ENCODE measurements at places on chromosomes 3 and 15. TPM values are rescaled to one million over a fixed set of nuclear protein-coding genes. Genes with fewer than 3 reads are reported as not detected.

The ALPK3 gene
- 0.22 TPM for total RNA-seq

The HCLS1 gene
- 306 TPM for total RNA-seq

The IFT80 gene
- 36.2 TPM for total RNA-seq

The THAP10 gene
- not detected for total RNA-seq

DNA sequence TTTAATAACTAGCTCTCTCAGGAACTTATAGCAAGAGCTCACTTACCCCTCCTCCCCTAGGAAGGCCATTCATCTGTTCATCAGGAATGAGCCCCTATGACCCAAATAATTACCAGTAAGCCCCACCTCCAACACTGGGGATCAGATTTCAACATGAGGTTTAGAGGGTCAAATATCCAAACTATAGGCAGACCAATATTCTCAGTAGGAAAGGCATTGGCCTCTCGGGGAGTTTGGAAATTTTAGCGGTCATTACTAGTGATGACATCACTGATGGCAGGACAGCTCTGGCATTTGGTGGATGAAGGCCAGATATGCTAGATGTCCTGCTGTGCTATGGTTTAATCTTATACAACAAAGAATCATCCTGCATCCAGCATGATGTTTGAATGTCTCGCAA, 15.2 kb upstream of the CD47 start:
- no peak overlapping the region for H3K4me3 ChIP-seq
- no peak for DNase-seq
- no peaks in the 10 kb centered on the region for H3K27me3 ChIP-seq
- no peaks in the 10 kb centered on the region for H3K36me3 ChIP-seq

DNA sequence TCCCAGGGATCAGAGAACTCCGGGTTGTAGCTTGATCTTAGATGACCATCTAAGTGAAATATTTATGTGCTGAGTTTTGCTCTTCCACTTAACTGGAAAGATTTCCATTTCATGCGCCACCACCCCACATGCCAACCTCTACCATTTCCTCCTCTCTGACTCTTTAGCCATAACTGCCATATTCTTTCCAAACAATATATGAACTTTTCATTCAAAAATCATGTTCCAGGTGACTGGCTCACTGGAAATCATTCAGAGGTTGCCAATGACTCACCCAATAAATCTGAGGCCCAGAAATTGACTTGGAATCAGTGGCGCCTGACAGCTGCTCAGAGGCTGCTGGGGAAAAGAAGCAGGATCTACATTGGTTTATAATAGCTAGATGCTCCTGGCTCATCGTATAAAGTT, 31.6 kb upstream of the FAM174B start:
- no peak for DNase-seq
- H3K27me3 ChIP-seq: no peaks in the 10 kb centered on the region
- no peak overlapping the region for H3K27ac ChIP-seq
- no peak overlapping the region for H3K4me3 ChIP-seq
- H3K36me3 ChIP-seq: no peaks in the 10 kb centered on the region

DNA sequence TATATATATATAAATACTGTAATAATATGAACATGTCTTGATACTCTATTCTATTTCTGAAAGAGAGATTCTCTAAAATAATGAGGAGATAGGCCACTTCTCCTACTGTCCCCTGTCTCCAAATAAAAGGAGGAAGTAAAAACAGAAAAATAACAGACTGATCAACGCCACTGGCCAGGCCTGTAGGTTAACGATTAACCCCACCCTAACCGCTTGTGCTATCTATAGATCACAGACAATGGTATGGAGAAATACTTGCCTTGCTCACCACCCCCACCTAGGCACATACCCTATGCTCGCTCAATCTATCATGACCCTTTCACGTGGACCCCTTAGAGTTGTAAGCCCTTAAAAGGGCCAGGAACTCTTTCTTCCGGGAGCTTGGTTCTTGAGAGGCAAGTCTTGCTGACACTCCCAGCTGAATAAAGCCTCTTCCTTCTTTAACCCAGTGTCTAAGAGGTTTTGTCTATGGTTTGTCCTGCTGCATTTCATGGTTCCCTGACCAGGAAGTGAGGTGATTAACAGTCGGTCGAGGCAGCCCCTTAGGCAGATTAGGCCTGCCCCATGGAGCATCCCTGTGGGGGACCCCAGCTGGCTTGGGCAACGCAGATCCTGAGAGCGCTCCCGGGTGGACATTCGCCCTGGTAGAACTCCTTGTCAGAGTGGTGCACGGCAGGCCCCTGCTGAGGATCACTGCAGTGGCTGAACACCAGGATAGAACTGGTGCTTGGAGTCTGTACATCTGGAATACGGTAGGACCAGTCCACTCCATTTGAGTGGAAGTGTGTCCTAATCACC, 521.8 kb upstream of the CNTN3 start:
- H3K4me3 ChIP-seq: no peak overlapping the region
- DNase-seq: no peak
- H3K27ac ChIP-seq: no peak overlapping the region
- H3K4me1 ChIP-seq: no peaks in the 10 kb centered on the region
- peaks cover 3% of the 10 kb centered on the region for H3K27me3 ChIP-seq
- no peaks in the 10 kb centered on the region for H3K36me3 ChIP-seq

GRCh38 chr3:112685420-112685819, 44.5 kb upstream of the CCDC80 start:
- H3K27me3 ChIP-seq: no peaks in the 10 kb centered on the region
- H3K4me3 ChIP-seq: no peak overlapping the region
- H3K27ac ChIP-seq: no peak overlapping the region
- H3K4me1 ChIP-seq: no peaks in the 10 kb centered on the region
- H3K36me3 ChIP-seq: no peaks in the 10 kb centered on the region

DNA sequence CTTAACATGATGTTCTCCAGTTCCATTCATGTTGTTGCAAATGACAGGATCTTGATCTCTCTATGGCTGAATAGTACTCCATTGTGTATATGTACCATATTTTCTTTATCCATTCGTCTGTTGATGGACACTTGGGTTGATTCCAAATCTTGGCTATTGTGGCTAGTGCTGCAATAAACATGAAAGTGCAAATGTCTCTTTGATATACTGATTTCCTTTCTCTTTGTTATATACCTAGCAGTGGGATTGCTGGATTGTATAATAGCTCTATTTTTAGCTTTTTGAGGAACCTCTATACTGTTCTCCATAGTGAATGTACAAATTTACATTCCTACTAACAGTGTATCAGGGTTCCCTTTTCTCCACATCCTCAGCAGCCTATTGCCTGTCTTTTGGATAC, 5.9 kb upstream of the RBP2 start:
- H3K27ac ChIP-seq: no peak overlapping the region
- DNase-seq: no peak
- H3K4me3 ChIP-seq: no peak overlapping the region

- no peak overlapping the region for H3K4me3 ChIP-seq
- H3K27ac ChIP-seq: no peak overlapping the region
- no peaks in the 10 kb centered on the region for H3K27me3 ChIP-seq
- DNase-seq: no peak
- H3K36me3 ChIP-seq: no peaks in the 10 kb centered on the region
Measured at GRCh38 chr15:81572190-81572589, 198.2 kb upstream of the TMC3 start.

- H3K27ac ChIP-seq: no peak overlapping the region
- no peaks in the 10 kb centered on the region for H3K27me3 ChIP-seq
- H3K4me1 ChIP-seq: no peaks in the 10 kb centered on the region
- H3K36me3 ChIP-seq: no peaks in the 10 kb centered on the region
Measured at GRCh38 chr3:37932505-37932904, 58.1 kb upstream of the VILL start.

DNA sequence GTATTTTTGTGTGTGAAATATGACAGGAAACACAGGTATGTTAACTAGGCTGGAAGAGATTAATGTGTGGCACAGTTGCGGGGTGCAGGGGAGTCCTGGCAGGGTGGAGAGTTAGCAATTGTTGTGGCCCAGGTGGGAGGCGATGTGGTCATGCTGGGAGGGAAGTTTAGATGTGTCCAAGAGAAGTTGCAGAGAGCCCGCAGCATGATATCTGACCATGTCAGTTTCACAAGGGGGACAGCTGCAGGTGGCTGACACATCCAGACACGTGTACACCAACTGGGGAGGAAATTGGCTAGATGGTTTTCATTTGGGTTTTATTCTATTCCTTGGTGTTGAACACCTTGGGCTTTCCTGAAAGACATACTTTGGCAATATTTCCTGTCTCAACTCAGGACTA, 172.8 kb upstream of the RGMA start:
- H3K27me3 ChIP-seq: no peaks in the 10 kb centered on the region
- DNase-seq: no peak
- H3K4me3 ChIP-seq: no peak overlapping the region
- H3K36me3 ChIP-seq: no peaks in the 10 kb centered on the region
- H3K27ac ChIP-seq: no peak overlapping the region

DNA sequence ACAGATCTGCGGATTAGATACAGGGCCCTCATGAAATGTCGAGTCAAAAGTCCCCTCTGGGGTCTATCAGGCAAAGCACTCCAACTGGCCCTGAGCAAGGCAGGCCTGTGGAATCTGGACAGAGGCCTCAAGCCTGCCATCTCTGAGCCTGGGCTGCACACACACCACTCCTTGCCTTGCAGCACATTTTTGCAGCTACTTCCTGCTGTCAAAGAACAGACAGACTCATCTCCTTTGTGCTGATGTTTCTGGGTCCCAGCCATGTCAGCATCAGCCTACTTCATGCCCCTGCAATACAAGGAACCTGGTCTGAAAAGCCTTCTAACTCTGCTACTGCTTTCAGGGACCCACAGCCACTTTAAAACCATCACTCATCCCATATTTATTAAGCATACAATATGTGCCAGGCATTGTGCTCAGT, 60.6 kb upstream of the IL12A start:
- DNase-seq: no peak
- H3K4me1 ChIP-seq: no peaks in the 10 kb centered on the region
- no peak overlapping the region for H3K27ac ChIP-seq
